ENCODE measurements at places on chromosomes 3 and 15.

GRCh38 chr3:94928921-94929320 lies 866.1 kb downstream of the NSUN3 start:
- peak; percentile 57 for DNase-seq

DNA sequence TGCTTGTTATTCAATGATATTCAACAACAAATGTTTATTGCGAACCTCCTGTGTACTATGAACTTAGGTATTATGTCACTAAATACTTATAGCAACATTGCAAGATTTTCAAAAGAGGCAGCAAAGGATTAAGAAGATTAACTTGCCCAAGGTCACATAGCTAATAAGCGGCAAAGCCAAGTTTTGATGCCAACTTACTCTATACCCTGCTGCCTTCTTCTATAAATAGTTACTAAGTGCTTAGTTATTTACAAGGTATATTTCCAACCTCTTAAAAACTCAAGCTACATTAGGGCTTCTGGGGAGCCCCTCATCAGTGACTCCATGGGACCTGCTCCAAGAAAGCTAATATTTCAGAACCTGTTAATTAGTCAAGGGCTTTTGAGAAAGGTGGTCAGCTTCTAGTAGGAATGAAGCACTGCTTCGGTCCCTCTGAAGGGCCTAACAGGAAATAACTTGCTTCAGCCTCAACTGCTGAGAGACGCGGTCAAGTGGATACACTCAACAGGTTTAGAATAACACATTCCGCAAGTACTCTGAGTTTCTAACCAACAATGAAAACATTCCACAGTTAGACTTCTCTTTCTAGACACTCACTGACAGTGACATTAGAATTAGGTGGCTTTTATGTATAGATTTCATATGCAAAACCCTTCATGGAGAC lies 125.5 kb downstream of the DGKG start:
- no peak for DNase-seq

GRCh38 chr3:127052121-127052561 lies 69.2 kb downstream of the PLXNA1 start:
- DNase-seq: no peak

- DNase-seq: no peak
These were observed 155.7 kb upstream of the TSPAN3 start for GRCh38 chr15:77226652-77227051.

DNA sequence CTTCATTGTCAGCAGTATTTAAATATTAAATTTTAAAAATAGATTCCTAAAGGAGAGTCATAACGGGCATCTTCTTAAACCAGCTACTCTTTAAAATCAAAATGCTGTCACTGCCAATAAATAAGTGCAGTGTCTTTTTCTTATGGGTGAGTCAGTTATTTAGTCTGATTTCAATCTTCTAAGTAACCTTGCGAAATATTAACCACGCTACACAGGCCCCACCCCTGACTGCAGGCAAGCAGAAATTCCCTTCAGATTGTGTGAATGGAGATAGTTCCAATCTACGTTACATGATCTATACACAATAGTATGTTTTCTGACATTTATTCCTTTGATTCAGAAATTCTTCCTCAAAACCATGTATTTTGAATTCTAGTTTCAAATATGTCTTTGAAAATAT lies 141.5 kb downstream of the GADL1 start:
- no peak for DNase-seq

- no peak for DNase-seq
These were observed 32.7 kb downstream of the C3orf70 start for GRCh38 chr3:185120126-185120525.

- no peak for DNase-seq
These were observed 2.5 kb downstream of the EEFSEC start for GRCh38 chr3:128155616-128156360.

DNA sequence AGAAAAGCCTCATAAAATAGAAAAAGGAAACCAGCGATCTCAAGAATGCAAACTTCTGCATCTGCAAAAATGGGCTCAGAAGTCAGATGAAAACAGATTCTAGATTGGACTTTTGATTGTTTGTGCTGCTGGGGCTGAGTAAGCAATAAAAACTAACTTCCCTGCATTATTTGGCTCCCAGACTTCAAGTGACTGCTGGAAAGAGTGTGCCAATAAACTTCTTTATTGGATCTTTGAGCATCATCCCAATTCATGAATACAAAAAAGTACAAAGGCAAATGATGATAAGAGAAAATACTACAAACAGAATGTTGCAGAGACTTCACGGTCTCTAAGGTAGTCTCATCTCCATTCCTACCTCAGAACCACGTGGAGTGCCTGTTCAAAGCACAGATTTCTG lies 97.9 kb downstream of the FGF12 start:
- no peak for DNase-seq

DNA sequence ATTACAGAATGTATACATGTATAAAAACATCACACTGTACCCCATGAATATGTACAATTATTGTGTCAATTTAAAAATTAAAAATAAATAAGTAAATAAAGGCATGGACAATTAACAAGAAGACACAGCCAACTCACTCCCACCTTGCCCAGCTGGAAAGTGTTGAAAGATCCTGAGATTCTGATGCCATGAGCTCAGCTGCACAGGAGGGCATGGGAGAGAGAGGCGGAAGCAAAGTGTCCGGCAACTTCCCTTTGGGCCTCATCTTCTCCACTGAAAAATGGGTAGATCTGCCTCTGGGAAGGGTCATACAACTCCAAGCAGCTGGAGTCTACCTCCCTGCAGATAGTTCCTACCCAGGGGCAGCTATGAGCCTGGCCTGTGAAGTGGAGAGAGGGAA lies 277.3 kb downstream of the UACA start:
- no peak for DNase-seq

- DNase-seq: no peak
These were observed 14.8 kb upstream of the SH3BP5 start for GRCh38 chr3:15347063-15347736.

GRCh38 chr3:38662544-38662943 lies 13.1 kb upstream of the SCN5A start:
- peak; percentile 53 for DNase-seq

DNA sequence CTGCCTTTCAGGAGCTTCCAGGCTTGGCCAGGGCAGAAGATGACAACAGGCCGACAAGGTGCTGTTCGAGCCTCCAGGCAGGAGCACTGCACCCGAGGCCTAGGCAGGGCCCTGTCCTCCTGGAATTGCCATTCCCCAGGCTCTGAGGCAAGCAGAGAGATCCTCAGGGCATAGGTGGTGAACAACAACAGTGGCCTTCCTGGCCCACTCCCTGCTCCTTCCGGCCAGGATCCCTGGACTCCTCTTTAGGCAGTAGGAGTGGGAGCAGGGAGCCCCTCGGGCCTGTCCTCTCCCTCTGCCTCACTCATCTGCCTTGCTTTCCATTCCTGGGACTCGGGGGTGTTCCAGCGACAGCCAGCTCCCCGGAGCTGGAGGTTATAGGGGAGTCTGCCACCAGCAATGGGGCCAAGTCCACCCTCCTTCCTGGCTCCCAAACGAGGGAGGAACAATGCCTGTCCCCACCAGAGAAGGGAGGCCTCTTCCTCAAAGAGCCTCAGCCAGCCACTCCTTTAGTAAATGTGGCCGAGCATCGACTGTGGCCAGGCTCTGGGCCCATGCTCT lies 135.0 kb downstream of the NUP210 start:
- no peak for DNase-seq

GRCh38 chr15:89633585-89633984 lies 21.7 kb downstream of the KIF7 start:
- no peak for DNase-seq

DNA sequence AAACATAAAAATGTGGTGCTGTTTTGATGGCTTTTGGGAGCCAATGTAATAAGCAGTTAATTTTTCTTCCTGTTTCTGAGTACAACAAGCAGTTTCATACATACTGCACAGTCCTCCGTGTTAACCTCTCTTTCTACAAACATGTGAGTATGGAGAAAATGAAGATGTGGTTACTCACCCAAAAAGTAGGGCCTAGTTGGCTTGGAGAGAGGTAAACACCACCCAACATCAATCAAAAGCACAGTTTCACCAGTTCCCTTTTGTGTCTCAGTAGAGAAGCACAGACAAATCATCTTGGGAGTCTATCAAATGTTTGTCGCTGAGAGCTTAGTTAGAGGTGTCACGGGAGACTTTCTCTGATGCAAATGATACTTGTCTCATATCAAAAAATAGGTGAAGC lies 320.2 kb downstream of the UNC13C start:
- DNase-seq: no peak

DNA sequence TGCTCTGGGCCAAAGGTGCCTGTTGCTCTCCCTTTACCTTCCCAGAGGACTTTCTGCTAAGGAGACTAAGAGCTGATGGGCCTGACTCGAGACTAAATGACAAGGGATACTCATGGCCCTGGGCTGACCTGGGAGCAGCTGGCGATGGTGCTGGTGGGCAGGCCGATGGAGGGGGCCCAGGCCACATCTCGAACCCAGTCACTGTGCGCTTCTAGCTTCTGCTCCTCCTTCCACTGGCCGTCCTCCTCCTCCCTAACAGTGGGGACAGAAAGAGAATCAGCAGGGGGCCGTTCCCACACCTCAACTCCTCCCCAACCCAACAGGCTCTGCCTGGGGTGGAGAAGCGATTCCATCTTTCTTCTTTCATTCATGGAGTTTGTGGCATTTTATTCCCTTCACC lies 12.2 kb upstream of the GHRL start:
- DNase-seq: no peak

GRCh38 chr3:120280566-120280965 lies 4.5 kb downstream of the GPR156 start:
- no peak for DNase-seq

DNA sequence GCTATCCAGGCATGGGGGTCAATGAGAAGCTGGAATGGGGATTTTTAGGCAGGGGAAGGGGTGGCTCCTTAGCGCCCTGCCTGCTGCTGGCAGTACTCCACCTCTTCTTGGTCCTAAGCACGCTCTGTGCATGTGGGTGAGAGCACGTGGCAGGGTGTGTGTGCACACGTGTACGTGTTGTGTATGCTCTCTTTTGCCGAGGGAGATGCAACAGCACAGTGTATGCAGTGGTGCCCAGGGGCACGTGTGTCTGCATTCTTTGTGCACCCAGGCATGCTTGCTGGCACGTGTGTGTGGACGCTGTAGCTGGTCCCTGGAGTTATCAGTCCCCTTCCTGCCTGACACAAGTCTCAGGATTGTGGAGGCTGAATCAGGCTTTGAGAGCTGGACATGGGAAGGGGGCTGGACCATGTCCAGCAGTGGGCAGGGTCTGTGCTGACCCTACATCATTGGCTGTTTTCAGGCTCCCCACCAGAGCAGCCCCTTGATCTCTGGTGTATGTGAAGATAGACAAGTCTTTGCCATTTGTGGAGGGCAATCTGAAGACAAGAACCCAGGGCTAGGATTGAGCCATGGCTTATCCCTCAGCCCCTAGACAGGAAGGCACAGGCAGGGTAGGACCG lies 1.9 kb upstream of the CAMKV start:
- DNase-seq: no peak

DNA sequence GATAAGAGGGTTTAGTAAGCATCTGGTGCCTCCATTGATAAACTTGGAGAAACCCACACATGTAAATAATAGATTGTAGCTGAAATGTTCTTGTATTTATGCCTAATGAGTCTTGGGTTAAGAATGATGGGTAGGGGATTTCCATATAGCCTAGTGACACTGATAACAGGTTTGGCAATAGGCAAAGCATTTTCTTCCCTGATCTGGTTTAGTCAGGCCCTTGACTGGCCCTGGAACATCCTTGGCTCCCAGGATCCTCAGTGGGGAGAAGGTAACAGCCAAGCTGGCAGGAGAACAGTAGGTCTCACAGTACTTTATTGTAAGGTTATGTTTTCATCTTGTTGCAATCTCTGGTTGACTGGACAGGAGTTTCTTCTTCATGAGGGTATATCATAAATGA lies 228.4 kb downstream of the DIPK2A start:
- no peak for DNase-seq
